ENCODE measurements at places on chromosomes 5 and 9.

DNA sequence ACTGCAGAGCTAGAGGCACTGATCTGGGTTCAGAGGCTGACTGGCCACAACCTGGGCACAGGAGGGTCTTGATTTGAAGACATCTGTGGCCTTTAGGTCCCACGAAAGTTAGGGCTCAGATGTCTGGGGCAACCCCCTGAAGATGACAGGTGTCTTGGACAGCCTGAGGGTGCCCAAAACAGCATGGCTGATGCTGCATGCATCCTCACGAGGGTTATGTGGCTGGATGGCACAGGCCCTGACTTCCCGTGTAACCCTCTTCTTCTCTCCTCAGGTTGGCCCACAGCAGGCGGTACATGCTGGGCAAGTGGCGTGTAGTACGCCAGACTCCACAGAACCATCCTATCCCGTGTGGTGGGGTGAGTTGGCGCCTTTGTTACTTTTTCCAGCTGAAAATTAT lies 29.8 kb upstream of the GFPT2 start:
- DNase-seq, result no peak

GRCh38 chr5:141855265-141856036 lies 22.8 kb downstream of the PCDH1 start:
- DNase-seq, result no peak

DNA sequence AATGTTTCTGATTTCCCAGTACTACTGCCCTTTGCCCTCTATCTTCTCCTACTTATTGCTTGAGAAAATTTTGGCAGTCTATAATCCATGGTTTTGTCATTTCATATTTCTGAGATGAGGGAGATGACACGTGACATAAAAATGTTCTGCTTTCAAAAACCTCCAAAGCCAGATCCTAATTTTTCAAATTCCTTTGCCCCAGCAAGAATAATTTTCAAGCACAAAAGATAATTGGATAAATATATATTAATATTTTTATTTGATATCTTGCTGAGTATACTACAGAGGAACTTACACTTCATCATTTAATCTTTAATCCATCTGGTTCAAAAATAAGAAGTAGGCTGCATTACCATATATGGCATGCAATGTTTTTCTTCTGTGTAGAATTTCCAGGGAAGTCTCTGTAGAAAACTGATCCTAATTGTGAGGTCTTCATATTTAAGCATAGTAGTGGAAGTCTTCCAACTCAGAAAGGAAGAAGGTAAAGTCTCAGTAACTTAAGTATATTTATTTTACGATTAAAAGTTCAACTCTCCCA lies 1738.8 kb downstream of the EFNA5 start:
- DNase-seq, result no peak

DNA sequence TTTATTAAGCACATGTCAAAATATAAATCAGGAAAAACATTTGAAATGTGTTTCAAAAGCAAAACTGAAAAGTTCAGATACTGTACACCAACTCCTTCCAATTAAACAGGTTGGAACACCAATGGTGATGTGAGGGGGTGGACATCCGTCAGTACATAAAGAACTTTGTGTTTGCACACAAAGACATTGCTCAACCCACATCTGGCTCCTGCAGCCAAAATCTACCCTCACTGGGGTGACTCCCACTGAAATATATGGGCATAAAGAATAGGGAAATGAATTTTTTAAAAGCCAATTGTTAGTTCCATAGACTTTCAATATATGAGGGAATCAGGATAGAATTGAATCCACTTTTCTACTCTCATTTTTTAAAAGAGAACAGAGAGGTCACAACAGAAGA lies 63.9 kb downstream of the MEGF9 start:
- no peak for DNase-seq

- no peak for DNase-seq
Observed at GRCh38 chr5:78724061-78724460, 75.5 kb upstream of the LHFPL2 start.

GRCh38 chr5:37668524-37669047 lies 171.3 kb downstream of the GDNF start:
- DNase-seq, result no peak

DNA sequence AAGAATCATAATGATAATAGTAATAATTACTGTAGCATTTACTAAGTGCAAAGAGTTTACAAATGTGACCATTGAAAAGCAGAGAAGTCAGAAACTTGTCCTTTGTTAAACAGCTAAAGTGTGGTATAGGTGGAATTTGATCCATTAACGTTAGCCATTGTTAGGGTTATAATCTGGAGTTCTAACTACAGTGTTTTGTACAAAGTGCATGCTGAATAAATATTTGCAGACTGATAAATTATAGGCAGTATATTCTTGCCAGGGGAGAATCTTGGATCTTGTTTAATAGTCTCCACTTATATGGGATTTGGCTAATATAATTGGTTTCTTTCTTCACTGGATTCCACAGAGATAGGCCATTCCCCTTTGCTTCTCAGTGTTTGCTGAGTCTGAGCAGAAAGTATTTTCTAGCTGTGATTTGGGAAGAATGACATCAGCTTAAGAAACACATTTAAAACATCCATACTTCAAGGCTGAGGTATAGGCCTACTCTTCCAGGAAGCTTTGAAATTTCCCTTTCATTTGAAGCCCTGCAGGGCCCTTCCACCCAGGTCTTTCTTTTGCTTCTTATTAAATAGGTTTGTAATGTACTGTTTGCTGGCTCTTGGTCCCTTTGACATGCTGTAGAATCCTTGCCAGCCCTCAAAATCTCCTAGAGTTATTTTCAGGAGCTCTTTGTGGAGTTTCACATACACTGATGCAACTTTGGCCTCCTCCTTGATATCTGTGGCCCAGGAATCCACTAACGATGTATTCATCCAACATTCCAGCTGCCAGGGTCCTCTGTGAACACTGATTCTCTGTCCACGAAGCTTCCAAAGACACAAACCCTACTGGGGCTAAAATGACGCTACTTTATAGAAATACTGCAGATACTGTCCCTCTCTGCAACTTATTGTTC lies 51.4 kb downstream of the ATP10B start:
- DNase-seq, result no peak

DNA sequence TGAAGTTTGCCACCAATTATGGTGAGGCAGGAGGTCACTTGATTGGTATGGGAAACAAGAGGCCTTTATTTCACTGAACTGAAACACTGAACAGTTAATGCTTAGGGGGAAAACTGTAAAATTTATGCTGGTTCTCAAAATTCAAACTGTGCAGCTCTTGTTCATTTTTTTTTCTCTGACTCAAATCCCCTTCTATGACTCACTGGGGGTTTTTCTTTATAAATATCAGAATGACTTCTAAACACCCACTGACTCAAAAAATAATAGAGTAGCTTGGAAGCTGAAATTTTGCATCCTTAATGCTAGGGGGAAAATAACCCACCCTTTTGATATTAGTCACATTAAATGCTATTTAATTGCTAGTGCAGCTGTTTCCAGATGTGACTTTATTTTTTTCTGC lies 24.1 kb upstream of the OTP start:
- DNase-seq, result no peak
